Body of pancreas (tissue), 4 donors: ENCODE measurements at places on chromosomes 11 and 22.

GRCh38 chr22:21865041-21865440, 2.4 kb downstream of the MAPK1 start:
- peak; percentile 54 for DNase-seq

DNA sequence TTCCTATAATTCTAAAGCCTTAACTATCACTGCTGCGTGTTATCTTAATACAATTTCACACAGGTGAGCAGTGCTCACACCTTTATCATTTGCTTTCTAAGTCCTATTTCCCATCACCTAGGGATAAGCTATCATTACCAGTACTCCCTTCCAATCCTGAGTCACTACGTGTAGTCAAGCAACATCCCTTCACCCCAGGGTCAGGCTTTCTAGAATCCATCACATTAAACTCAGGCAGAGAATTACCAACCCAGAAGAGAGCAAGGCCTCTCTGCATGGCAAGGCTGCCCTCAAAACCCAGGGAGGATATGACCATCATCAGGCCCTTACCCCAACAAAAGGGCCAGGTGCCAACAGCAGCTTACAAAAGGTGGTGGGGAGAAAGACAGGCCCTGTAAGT, 9.8 kb downstream of the PACSIN2 start:
- DNase-seq, result no peak

DNA sequence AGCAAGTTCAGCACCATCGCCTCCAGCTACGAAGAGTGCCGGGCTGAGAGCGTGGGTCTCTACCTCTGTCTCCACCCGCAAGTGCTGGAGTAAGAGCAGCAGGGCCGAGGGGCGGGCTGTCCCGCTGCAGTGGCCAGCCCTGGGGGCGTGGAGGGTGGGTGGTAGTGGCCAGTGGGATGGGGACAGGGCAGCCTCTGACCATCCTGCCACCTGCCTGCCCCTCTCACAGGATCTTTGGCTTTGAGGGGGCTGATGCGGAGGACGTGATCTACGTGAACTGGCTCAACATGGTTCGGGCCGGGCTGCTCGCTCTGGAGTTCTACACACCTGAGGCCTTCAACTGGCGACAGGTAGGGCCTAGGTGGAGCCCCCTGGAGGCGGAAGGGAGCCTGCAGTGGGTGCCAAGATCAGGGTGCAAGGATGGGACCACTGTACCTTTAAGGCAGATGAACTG, 15.0 kb upstream of the BBS1 start:
- DNase-seq, result no peak

DNA sequence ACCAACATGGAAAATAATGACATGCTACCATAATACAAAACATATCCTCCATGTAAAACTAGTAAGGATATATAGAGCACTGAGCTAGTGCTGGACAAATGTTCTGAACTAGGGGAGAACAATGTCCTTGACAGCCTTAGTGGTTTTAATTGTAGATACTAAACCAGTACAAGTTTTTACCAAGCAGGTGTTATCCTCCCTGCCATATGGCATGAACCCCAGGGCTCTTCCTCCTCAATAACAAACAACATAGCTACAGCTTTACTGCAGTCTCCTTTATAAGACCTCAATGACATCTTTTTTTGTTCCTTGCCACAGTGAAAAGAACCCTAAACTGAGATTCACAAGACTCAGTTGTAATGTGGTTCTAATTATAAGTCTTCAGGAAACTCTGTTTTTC, 70.2 kb upstream of the GDPD4 start:
- no peak for DNase-seq

- DNase-seq, result no peak
These were observed 66.1 kb downstream of the PANX1 start for GRCh38 chr11:94194712-94195111.

- DNase-seq, result no peak
These were observed 74.5 kb downstream of the TTC28 start for GRCh38 chr22:28604966-28605761.

- no peak for DNase-seq
These were observed 24.9 kb upstream of the C11orf58 start for GRCh38 chr11:16713594-16713993.

DNA sequence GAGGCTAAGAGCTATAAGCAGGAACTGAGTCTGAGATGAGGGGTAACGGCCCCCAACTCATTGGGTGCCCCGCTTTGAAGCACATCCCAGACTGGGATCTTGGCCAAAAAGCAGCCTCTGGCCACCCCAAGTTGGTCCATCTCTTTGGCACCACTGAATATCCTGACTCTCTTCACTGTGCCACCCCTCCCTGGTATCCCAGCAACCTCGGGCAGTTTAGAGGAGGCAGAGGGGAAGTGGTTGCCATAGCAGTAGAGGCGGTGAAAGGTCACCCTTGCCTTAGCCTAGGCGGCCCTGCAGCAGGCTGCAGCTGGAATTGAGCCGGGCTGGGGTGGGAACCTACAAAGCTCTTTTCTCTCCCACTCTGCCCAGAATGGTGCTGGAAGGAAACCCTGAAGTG, 1.1 kb downstream of the PELI3 start:
- DNase-seq, result peak; percentile 58

GRCh38 chr11:9077164-9077563, 14.2 kb downstream of the SCUBE2 start:
- no peak for DNase-seq

DNA sequence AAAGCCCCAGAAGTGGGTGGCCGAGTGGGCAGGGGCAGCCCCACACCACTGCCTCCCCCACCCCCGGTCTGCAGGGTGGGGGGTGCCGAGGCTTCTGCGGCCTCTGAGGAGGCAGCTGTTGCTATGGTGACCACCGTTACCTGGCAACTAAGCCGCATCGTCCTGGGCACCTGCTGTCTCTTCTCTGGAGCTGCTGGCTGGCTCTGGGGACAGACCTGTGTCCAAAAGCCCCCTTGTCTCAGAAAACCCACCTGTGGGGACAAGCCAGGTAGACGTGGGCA, 79.9 kb upstream of the PRR5 start:
- no peak for DNase-seq

- peak; percentile 16 for DNase-seq
These were observed 19.4 kb downstream of the HTR3A start for GRCh38 chr11:113994077-113994954.

- no peak for DNase-seq
These were observed 100.3 kb downstream of the CCDC83 start for GRCh38 chr11:85955531-85955930.

DNA sequence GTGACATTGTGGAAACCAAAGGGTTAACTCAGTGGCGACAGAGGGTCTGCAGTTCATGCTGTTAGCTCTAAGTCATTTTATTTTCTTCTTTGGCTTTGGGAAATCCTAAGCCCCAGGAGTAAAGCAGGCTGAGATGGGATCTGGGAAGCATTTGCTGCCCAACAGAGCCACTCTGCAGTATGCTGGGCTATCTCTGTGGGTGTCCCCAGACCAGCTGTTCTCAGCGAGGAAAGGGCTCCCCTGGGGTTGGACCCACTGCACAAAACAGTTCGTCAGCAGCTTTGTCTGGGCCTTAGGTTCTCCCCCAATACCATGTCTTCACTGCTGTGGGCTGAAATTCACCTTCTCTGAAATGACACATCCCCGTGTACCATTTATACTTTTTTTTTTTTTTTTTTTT, 34.0 kb downstream of the KREMEN1 start:
- DNase-seq, result no peak
